ENCODE measurements at places on chromosomes 4 and X.

DNA sequence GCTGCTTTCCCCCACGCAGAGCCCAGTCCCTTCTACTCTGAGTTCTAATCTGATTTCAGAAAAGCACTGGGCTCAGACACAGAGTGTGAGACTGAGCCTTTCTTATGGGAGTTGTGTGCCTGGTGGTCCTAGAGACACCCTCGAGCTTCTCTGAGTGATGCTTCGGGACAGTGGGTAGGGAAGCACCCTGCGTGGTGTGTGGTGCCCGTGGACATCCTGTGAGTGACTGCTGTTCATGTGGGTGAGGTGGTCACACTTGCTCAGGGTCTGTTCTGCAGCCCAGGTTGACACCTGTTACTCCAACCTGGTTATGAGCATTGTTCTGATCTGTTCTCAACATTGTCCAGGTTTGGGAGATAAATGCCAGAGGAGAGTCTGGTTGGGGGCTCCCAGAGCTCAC lies 6.1 kb downstream of the GPR78 start:
- DNase-seq = no peak

DNA sequence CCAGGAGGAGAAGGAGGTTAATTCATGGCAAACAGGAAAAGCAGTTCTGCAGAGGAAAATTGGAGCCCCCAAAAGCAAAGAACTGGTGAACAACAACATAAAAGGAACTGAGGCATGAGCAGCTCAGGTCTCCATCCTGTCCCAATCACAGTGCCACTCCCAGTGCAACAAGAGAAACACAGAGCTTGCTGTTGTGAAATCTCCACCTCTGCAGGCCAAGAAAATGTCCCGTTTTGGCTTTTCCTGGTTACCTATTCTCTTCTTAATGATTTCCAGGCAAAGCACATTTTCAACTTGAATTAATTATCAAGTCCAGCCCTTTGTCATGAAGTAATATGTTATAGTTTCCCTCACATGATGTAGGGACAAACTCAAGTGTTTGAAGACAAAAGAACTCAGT lies 778 bp downstream of the C1QTNF7 start:
- no peak for DNase-seq

DNA sequence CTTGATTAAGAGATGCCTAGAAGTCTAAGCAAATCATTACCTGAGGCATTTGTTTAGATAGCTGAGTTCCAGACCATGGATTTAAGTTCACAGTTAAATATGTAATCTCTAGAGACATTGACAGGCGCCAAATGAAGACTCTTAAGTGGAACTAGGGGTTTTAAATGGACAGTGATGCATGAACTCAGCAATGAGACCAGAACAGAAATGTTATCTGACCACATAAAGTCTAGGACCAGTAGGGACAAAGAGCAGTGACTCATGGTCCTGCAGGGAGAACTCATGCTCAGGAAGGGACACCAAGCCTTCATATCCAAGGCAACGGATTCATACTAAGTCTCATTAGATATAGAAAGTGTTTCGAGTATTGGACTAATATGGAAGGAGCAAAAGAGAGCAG lies 152.3 kb downstream of the PPARGC1A start:
- DNase-seq = no peak

GRCh38 chr4:59597536-59598329 lies 1602.4 kb upstream of the ADGRL3 start:
- DNase-seq = peak; percentile 50

- no peak for DNase-seq
Measured at GRCh38 chrX:130245441-130245840, 23.3 kb downstream of the ZNF280C start.

DNA sequence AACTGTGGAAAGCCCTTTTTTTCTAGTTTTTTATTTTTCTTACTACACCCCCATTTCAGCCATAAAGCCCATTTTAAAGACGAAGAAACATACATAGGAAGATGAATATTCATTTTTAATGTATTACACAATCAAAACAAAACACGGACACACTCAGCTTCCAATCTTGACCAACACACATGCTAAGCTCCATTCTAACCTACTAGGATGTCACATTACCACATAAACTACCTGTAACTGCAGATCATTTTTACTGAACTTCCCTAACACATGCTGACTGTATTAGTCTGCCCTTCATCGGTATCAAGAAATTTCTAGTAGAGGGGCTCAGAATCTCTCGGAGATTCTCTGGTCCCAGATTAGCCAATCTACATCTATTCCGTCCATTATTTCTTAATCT lies 1.8 kb downstream of the CCNI start:
- DNase-seq = no peak

DNA sequence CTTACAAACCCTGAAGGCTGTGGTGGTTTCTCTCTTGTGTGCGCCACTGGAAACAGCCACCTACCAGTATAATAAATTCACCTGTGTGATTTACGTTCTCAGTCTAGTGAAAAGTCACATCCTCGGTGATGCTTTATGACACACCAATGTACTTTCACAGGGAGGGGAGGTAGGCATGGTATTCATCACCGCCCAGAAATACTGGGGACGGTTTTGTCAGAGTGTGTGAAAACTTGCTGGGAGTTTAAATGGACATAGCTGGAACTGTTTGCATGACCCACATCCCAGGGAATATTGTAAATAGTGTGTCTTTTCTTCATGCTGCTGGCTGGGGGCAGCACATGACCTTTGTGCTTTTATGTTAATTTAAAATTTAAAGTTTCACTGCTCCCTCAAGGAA lies 421.8 kb downstream of the MAPK10 start:
- DNase-seq = no peak

DNA sequence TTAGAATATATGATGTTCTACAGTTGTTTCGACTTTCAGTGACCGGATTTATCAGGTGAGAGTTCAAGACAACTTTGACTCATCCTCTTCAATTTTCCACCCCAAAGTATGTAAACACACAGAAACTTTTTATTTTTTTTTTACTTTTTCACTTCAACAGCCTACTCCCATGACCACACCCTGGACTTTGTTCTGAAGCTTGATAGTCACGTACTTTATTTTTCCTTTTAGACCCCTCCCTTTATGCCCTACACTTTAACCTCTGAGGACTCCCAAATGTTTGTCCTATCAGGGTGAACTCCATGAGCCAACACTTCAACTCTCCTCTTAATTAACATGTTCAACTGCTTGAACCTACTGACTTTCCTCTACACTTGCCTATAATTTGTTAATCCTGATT lies 2.5 kb upstream of the DDX60 start:
- no peak for DNase-seq

DNA sequence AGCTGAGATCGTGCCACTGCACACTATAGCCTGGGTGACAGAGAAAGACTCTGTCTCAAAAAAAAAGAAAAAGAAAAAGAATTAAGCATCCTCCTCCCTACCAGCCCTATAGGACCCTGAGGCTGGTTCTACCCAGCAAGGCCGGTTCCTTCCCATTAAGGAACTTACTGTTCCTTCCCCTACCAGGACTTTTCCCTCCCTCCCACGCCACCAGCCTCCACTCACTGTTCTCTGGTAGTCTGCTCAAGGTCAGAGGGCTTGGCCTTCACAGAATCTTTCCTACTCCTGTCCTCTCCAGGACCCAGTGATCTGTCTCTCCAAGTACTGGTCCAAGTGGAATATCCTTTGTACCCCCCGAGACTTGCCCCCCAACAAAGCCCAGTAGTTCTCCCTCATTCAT lies 1.4 kb downstream of the GRIPAP1 start:
- no peak for DNase-seq

DNA sequence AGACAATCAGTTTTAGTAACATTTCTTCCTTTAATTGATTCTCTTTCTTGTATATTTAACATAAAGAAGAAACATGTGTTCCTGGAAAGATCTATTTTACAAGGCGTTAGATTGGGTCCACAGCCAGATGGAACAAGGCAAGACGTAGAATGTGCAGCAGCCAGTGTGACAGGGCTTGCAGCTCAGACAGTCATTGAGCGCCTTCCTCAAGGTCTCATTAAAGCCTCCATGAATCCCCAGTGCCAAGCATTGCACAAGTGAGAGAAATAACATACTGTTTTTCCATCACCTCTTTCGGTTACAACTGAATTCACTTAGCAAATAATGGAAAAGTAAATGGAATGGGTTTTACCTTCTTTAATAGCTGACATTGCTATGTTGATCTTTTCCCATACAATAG lies 292.5 kb downstream of the USP46 start:
- no peak for DNase-seq

DNA sequence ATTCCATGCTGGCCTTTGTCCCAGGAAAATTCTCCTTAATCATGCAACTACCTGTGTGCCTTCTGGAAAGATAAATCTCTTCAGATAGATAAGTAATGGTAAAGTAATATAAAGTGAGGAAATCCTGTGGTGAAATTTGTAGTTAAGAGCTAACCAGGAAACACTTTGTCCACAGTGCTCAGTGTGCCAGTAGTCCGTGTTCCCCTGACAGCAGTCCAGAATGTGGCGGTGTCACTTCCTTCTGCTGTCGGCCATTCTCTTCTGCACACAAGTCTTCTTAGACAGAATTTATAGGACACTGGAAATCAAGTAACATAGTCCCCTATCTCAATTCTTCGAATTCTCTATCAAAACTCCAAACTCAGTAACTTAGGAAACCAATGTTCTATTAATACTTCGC lies 5.7 kb upstream of the CXXC4 start:
- DNase-seq = peak; percentile 2

- DNase-seq = no peak
Measured at GRCh38 chrX:145694048-145694447, 123.6 kb upstream of the SLITRK2 start.

DNA sequence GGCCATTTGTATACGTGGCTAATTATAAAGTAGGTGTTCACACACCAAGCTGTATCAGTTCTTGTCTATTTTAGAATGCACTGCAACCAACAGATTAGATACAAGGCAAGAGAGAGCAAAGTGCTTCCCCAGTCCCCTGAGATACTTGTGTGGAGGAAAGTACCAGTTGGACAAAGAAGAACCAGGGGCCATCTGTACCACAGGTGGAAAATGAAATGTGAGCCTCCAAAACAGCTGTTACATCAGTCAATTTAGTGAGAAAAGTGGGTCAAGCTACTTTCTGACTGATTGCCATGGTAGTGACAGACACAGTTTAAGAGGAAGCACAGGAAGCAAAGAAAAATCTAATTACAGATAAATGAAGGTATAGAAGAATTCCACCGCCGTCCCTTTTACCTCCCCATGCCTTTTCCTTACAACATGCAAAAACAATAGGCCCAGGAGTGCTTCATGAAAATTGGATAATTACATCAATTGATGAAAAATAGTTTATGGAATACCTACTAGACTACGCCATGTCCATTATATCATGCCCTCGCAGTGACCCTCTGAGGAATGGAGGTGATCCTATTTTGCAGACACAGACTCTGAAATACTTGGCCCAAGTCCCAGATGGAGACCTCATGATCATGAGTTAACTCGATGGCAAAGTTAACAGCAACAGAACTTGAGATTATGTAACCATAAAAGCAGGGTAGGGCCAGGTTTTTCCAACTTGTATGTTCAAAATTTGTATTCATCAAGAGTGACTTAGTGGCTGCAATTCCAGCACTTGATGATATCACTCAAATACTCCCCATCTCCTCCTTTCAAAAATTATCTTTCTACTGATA lies 15.8 kb downstream of the SMPX start:
- no peak for DNase-seq

GRCh38 chr4:76002176-76002575 lies 5.1 kb downstream of the CXCL9 start:
- no peak for DNase-seq

DNA sequence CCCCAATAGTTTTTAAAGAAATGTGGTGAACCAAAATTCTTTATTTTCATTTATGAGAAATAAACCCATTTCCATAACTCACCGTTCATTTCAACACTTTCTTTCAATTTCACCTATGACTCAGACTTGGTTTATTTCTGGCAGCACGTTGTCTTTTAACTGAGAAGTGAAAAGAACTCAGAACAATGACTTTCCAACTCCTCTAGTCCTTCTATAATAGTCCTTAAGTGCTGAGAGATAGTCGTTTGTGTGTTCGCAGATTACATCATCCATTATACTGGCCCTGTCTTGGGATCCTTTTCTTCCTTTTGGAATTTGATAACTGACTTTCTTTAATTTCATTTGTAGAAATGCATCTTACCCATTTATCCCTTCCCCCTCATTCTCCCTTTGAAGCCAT lies 113.6 kb downstream of the GLUD2 start:
- DNase-seq = no peak

DNA sequence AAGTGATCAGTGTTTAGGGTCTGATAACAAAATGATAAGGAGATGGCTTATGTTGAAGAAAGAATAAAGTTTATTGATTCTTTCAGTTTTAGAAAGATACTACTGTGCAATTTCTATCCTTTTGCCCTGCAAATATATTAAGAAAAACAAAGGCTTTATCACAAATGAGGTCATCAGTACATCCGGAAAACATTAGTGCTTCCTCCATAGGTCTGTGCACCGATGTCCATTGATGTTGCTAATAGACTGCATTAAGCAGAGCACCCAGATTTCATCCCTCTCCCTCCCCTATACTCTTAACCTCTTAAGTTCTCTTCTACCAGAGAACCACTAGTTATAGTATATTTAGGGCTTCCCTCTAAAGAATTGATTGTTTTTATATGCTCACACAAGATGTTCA lies 53.7 kb upstream of the HHIP start:
- no peak for DNase-seq

GRCh38 chr4:53618321-53618720 lies 27.0 kb upstream of the LNX1 start:
- no peak for DNase-seq

- no peak for DNase-seq
Measured at GRCh38 chr4:41156574-41156973, 57.8 kb downstream of the APBB2 start.

DNA sequence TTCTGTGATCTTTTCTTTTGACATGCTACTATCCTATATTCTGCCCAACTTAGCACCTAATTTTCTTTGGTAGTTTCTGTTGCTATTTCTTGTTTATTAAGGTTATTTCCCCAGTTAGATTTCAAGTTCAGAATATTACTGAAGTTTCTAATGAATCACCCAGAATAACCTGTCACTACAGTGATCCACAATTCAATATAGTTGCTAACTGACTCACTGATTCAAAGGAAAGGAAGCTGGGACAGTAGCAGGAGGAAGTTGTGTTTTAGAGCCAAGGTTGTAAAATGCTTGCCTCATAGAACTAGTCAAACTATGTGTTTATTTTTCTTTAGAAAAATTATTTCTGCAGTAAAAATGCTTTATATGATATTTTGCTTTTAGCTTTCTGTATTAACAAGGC lies 37.4 kb downstream of the PAK3 start:
- no peak for DNase-seq

DNA sequence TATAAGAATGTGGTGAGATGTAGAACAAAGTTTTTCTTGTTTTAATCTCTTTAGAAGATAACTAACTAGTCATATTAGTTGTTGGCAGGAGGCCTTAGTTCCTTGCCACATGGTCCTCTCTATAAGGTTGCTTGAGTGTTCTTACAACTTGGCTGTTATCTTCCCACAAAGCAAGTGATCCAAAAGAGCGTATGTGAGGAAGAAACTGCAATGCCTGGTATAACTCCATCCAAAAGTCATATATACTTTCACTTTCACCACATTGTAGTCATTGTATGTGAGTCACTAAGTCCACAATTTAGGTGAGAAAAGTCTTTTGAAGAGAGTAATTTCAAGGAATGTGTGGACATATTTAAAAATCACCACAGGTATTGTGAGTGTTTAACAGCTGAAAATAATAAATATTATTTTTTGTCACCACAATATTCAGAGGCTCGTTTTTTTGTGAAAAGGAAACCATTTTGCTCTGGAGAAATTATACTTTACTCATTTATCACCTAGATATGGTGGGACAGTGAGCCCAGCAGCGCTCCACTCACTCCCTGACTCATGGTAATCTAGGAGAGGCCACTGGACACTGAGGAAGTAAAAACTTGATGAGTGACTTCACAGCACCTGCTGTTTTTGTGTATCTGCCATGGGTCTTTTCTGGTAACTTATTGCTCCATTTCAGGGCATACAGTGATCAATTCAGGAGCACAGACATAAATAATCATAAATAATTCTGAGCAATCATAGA lies 369.4 kb upstream of the NDST3 start:
- DNase-seq = no peak

All from C1 segment of cervical spinal cord (tissue), 14 donors.